NCI-H526 (cell line): ENCODE measurements at places on chromosomes 16 and 17.
A peak's percentile ranks its signal among the peaks of the same experiment; 100 is the strongest.

DNA sequence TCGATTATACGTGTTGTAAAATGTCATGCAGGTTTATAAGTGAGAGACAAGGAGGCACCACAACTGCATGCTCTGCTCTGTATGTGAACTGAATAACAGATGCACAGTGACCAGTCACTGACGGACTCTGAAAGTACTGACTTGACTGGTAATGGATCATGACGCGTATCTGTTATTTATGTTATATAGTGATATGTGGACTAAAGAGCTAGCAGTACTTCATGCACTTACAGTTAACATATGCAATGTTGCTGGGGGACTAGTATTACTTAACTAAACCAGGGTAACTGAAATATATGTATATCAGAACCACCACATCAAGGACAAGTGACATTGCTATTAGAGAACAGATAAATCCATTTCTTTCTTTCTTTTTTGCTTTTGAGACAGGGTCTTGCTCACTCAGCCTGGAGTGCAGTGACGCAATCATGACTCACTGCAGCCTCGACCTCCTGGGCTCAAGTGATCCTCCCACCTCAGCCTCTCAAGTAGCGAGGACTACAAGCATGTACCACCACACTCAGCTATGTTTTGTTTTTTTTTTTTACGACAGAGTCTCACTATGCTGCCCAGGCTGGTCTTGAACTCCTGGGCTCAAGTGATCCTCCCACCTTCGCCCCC lies 17.2 kb downstream of the COIL start:
- no peak for DNase-seq

- no peak for DNase-seq
Observed at GRCh38 chr16:2859686-2860265, 1.8 kb upstream of the PRSS22 start.

DNA sequence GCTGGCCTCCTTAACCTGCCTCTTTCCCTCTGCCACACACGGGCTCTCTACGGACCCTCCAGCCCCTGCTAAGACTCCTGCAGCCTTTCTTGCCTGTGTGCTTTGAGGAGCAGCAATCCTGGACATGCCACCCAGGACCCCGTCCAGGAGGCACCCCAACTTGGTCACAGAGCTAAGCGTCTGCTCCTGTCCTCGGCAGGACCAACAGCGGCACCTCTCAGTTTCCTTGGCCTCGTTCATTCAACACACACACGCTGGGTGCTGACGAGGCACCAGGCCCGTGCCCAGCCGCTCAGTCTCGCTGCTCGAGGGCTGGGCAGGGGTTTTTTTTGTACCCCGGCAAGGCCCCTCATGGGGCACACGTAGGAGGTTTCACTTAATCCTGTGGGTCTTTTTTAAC lies 15.2 kb downstream of the RPH3AL start:
- DNase-seq = no peak

GRCh38 chr16:2838928-2839327 lies 8.8 kb downstream of the ZG16B start:
- peak; percentile 42 for DNase-seq

DNA sequence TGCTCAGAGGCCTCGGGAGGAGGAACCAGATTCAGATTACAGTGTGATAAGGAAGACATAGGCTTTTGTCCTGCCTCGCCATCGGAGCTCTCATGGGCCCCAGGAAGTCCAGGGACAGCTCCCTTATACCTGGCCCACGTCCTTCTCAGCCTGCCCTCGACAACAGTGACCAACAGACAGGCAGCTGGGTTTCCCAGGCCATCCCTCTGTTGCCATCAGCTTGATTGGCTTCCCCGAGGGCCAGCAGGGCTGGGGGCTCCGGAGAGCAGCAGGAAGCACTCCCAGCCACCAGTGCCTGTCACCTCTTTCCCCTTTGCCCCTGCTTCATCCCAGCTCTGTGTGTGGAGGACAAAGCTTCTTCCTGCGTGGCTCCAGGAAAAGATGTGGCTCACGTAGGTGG lies 17.6 kb downstream of the CD300A start:
- no peak for DNase-seq

DNA sequence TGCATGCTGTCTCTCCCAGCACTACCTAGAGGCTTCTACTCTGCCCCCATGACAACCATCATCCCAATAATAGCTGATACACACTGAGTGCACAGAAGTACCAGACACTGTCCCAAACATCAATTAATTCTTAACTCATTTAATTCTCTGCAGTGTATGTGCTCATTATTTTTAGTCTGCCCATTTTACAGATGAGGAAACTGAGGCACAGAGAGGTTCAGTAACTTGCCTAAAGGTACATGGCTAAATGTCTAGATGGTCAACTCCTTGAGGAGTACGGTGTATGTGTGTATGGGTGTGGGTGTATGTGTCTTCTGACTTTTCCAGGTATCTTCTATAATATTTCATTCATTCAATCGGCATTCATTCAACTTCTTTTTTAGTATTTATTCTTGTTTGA lies 407.9 kb downstream of the SOX9 start:
- no peak for DNase-seq

- DNase-seq = no peak
Observed at GRCh38 chr16:31219154-31219741, 2.3 kb upstream of the PYDC1 start.

GRCh38 chr17:72613396-72613795 lies 479.1 kb downstream of the SLC39A11 start:
- no peak for DNase-seq

- peak; percentile 9 for DNase-seq
Observed at GRCh38 chr17:40168262-40168832, 8.9 kb upstream of the RAPGEFL1 start.

GRCh38 chr16:19963301-19963700 lies 78.7 kb upstream of the GPRC5B start:
- DNase-seq = no peak

GRCh38 chr17:29885031-29885640 lies 44.9 kb downstream of the SSH2 start:
- no peak for DNase-seq
